Keratinocyte (primary cell): ENCODE measurements at places on chromosomes 3 and 15. TPM values are rescaled to one million over a fixed set of nuclear protein-coding genes. Genes with fewer than 3 reads are reported as not detected.

DNA sequence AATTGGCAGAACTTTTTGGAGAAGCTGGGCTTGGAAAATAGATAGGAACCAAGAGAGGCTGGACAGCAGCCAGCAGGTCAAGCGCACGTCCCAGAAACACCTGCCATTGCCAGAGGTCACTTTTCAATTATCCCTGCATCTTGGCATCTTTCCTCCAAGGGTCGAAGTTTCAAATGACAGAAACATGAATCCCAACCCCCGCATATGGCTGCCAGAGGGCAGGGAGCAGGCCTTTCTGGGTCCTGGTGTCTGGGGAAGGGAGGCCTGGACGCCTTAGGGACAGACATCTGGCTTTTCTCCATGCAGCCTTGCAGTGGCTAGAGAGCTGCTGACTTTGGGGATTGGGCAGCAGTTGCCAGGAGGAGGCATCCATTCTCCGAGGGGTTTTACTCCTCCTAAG lies 164.5 kb upstream of the TPM1 start:
- H3K27ac ChIP-seq: no peak overlapping the region
- no peaks in the 10 kb centered on the region for H3K27me3 ChIP-seq
- no peaks in the 10 kb centered on the region for H3K36me3 ChIP-seq
- no peak for DNase-seq
- no peak overlapping the region for H3K4me3 ChIP-seq

- peaks cover 37% of the 10 kb centered on the region for H3K27me3 ChIP-seq
- H3K36me3 ChIP-seq: no peaks in the 10 kb centered on the region
- H3K27ac ChIP-seq: no peak overlapping the region
- DNase-seq: no peak
- peaks cover 17% of the 10 kb centered on the region for H3K4me1 ChIP-seq
Measured at GRCh38 chr15:76058714-76059319, 968 bp upstream of the TMEM266 start.

- no peaks in the 10 kb centered on the region for H3K27me3 ChIP-seq
- no peak overlapping the region for H3K27ac ChIP-seq
- DNase-seq: no peak
- no peak overlapping the region for H3K4me3 ChIP-seq
- no peaks in the 10 kb centered on the region for H3K4me1 ChIP-seq
Measured at GRCh38 chr15:47861111-47861903, 144.0 kb downstream of the SEMA6D start.

The WDR93 gene
- polyA plus RNA-seq: 0.05 to 0.08 TPM in 2 of 3 replicates, not detected in the other
